ENCODE measurements at places on chromosomes 5 and 9.

DNA sequence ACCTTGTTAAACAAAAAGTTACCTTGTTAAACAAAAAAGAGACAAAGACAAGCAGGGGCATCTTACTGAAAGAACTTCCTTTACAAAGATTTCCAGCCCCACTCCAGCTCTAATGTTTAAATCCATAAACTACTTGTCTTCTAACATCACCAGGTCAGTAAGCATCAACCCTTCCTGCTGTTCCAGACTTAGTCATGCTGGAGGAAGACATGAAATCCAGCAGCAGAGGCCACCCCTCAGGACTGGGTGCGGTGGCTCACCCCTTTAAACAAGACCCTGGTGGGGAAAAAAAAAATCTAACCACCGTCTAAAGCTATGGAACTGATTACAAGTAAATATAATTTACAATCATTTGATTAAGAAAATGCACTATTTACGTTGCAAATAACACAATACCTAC lies 9.1 kb downstream of the PDCL start:
- no peak for DNase-seq

GRCh38 chr9:130542457-130543228 lies 36.7 kb upstream of the FUBP3 start:
- DNase-seq, result no peak

DNA sequence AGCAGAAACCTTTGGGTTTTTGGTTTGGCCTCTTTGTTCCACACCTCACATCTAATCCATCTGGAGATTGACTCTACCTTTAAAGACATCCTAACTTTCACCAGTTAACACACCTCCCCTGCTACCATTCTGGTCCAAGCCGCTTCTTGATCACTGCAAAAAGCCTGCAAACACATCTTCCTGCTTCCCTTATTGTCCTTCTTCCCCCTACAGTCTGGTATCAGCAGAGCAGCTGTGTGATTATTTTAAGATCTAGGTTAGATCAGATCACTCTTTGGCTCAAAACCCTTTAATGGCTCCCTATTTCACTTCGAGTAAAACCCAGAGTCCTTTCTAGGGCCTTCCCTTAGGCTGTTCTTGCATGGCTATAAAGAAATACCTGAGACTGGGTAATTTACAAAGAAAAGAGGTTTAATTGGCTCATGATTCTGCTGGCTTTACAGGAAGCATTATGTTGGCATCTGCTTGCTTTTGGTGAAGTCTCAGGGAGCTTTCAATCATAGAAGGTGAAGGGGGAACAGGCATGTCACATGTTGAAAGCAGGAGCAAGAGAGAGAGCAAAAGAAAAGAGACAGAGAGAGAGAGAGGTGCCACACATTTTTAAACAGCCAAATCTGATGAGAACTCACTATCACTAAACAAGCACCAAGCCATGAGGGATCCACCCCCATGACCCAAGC lies 1.5 kb upstream of the TEX10 start:
- DNase-seq, result no peak

DNA sequence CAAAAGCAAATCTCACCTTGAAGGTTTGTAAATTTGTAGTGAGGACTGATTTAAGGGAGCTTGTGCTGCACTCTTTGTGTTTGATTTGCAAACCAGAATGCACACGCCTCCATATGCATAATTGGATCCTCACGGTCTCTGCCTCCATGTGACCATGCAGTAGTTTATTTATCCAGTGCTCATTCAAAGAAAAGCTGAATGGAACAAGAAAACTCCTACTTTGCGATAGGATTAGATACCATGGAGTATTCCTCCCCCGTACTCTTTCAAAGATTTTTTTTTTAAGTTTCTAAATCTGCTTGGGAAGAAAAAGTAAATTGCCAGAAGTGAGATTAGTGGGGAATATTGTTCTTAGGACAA lies 290.4 kb upstream of the TUT7 start:
- DNase-seq, result no peak

DNA sequence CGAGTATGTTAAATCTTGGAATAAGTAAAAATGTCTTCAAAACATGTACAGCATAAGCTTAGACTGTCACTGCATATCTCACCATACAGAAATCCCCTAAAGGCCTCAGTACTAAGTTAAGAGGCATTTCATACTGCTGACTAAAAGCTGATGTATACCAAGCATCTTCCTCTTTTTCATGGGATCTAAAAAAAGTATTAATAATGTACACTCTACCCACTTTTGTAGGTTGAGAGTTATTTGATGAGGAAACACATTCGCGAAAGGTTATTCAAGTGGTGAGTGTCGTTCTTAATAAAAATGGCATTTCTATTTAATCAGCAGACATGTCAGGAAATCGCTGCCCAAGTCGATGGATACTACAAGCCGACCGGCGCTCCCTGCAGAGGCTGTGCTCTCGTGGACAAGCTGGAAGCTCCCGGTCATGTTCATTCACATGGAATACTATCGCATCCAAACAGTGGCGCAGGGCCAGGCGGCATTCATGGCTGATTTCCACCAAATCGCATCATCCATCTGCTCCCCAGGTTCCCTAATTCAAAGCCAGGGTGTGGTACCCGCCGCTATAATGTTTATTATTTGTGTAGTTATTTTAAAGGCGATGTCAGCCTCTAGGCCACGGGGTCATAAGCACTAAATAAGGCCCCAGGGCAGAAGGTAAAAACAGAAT lies 724 bp downstream of the SGTB start:
- DNase-seq, result no peak

DNA sequence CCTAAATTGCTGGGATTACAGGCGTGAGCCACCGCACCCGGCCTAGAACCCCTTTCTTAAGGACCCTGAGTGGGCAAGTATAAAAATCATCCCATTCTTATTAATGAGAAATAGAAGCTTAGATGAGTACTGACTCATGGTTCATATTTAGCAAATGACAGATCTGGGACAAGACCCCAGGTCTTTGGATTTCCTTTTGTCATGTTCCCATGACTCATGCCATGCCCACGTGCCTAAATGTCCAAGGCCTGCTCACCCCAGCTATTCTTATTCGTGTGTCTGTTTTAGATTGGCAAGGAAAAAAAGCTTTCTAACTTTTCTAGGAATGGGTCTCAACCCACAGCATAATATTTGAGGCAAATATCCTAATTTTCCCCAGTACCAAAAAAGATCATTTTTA lies 57.7 kb upstream of the RPS23 start:
- no peak for DNase-seq

DNA sequence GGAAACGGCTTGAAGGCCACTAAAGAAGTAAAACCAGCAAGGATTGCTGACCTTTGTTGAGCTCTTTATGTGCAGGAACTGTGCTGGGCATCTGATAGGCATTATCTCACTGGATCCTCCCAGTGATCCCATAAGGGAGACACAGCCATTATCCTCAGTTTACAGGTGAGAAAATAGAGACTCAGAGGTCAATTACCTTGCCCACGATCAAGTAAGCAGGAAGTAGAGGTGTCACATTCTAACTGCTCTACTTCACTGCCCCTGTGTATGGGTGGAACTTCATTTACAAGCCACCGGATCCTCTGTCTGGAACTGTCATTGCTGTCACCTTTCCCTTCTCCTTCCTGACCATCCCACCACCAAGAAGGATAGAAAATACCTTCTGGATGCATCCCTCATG lies 248.9 kb downstream of the CRB2 start:
- DNase-seq, result no peak

- no peak for DNase-seq
These were observed 36.2 kb upstream of the PTCH1 start for GRCh38 chr9:95552814-95553546.

DNA sequence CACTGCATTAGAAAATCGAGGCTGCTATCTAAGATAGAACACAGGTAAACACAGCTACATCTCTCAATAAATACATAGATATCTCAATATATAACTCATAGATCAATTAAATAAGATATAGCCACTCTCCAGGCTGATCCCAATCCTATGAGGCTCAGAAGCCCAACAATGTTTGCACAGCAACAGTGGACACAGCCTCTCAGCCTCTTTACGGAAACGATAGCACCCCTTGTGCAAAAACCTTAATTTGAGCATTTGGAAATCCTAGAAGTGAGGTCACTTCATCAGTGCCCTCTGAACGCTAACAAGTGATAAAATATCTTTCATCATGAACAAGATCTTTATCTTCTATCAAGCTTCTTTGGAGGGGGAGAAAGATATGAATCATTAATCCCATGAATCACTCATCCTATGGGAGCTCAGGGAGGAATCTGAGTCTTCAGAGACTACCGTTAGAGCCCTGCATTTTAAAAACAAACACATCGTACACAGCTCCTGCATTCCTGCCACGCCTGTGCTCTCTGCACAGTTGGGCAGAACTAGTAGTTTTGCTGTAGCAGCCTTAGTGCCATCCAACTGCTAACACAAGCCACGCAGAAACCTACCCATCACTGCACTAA lies 71.4 kb downstream of the MED27 start:
- DNase-seq, result no peak

- DNase-seq, result no peak
These were observed 183.3 kb downstream of the MAPKAP1 start for GRCh38 chr9:125523681-125524080.

GRCh38 chr9:137387114-137387890 lies 35.7 kb downstream of the EXD3 start:
- no peak for DNase-seq

DNA sequence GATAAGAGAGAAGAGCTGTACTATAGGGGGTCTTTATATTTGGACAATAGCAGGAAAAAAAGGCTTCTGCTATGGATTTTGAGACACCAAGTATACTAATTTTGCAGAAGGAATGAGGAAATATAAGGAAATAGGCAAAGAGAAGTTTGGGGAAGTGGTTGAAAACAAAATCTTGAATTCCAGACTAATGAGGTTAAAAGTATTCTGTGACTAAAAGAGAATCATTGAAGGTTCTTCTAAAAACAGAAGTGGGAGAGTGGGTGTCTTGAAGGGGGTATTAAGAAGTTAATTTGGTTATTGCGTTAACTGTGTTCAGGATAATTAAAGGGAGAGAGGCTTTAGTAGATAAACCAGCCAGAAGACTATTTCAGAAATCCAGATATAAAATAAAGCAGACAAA lies 148.7 kb downstream of the RFK start:
- no peak for DNase-seq

DNA sequence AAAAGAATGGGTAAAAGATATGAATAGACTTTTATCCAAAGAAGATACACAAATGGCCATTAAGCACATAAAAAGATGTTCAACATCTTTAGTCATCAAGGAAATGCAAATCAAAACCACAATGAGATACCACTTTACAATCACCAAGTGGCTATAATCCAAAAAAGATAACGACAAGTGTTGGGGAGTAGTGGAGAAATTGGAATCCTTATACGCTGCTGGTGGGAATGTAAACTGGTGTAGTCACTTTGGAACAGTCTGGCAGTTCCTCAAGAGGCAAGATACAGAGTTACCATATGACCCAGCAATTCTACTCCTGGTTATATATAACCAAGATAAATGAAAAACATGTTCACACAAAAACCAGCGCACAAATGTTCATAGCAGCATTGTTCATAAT lies 234.9 kb downstream of the SPATA31D1 start:
- DNase-seq, result no peak

- no peak for DNase-seq
These were observed 48.8 kb downstream of the BARX1 start for GRCh38 chr9:93906195-93906880.

- no peak for DNase-seq
These were observed 149.9 kb upstream of the RUSC2 start for GRCh38 chr9:35340046-35340445.

- no peak for DNase-seq
These were observed 1066.1 kb downstream of the NR2F1-AS1 start for GRCh38 chr5:92514896-92515295.

DNA sequence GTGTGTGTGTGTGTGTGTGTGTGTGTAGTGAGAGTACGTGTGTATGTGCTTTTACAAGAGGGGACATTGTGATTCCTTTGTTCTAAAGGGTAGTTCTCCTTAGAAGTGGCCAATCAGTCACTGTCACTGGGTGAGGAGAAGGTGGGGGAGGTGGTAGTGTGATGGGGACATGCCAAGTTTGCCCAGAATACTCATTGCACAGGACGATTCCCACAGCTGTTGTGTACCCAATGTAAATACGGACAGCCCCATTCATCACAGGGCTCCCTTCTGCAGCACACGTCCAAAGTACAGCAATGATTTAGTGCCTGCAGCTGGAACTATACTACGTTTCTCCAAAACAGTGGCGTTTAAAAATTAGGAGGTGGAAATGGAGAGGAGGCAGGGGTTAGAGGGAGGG lies 287.8 kb downstream of the TLR4 start:
- no peak for DNase-seq

- no peak for DNase-seq
These were observed 56.7 kb upstream of the EQTN start for GRCh38 chr9:27353474-27354229.

GRCh38 chr9:136407911-136408310 lies 2.5 kb downstream of the ENTR1 start:
- DNase-seq, result no peak

GRCh38 chr5:178208540-178209227 lies 4.4 kb downstream of the HNRNPAB start:
- no peak for DNase-seq

DNA sequence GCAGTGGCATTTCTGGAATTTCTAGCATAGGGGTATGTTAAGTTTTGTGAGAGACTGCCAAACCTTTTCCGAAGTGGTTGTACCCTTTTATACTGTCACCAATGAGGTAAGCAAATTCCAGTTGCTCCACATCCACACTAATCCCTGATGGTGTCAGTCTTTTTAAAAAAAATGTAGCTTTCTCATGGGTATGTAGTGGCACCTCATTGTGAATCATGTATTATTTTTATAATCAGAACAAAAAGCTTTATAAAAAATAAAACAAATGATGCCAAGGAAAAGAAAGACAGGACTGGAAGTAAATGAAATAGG lies 93.4 kb upstream of the CLINT1 start:
- DNase-seq, result no peak

DNA sequence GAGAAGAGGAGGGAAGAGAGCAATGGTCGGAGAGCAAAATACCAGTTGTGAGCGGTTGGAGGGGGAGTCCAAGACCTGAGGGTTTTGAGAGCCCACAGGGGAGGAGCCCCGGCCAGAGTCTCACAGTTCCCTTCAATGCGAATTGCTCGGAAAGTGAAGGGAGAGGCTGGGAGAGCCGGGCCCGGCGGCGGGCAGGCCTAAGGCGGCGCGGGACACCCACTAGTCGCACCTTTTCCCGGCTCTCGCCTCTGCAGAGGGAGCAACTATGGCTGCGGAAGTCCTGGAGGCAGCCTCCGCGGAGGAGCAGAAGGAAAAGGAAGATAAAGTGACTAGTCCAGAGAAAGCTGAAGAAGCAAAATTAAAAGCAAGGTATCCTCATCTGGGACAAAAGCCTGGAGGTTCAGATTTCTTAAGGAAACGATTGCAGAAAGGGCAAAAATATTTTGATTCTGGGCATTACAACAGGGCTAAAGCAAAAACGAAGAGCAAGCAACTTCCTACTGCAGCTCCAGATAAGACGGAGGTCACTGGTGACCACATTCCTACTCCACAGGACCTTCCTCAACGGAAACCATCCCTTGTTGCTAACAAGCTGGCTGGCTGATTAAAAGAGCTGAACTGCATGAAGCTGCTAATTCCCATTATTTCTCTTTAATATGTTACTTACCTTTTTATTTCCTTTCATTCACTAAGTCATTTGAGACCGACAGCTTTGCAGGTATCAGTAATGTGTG lies 6.5 kb upstream of the BTNL3 start:
- no peak for DNase-seq
